ENCODE measurements at places on chromosomes 11 and 22.

GRCh38 chr22:38490915-38491314 is 15.2 kb downstream of the DDX17 start:
- DNase-seq, result no peak

- peak; percentile 92 for DNase-seq
Measured at GRCh38 chr11:43358801-43359421, at the start of gene TTC17. Gene TTC17 (plus strand): TSS chr11:43358920. CDS start chr11:43358955, 35 bp downstream.

DNA sequence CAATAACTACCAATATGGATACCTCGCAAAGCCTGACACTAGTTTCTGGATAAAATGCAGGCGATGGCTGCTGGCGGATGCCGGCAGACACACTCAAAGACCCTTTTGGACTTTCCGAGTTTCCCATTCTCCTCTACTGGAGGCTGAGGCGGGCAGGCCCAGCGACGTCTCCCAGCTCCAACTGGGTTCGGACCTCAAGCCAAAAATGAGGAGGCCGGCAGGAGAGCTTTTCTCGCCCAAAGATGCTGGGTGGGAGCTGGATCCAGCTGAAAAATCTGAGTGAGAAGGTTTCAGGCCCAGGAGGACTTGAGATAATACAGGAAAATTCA is 428 bp upstream of the FEZ1 start:
- DNase-seq, result no peak

DNA sequence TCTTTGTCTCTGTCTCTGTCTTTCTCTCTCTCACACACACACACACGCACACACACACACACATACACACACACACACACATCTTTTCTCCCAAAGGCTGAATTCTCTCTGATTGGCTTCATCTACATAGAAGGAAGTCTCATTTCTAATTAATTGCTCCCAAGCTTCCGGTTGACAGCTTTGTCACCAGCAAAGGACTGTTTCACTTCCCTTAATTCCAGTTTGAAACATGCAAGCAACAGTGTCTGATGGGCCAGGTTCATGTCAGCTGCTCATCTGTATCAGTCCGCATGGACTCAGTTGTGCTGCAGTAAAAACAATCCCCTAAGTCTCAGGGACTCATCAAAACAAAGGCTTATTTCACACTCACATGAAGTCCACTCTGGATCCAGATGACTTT is 16.2 kb upstream of the PVALB start:
- no peak for DNase-seq

GRCh38 chr11:3217818-3218482 is 663 bp downstream of the MRGPRG start:
- DNase-seq, result no peak

DNA sequence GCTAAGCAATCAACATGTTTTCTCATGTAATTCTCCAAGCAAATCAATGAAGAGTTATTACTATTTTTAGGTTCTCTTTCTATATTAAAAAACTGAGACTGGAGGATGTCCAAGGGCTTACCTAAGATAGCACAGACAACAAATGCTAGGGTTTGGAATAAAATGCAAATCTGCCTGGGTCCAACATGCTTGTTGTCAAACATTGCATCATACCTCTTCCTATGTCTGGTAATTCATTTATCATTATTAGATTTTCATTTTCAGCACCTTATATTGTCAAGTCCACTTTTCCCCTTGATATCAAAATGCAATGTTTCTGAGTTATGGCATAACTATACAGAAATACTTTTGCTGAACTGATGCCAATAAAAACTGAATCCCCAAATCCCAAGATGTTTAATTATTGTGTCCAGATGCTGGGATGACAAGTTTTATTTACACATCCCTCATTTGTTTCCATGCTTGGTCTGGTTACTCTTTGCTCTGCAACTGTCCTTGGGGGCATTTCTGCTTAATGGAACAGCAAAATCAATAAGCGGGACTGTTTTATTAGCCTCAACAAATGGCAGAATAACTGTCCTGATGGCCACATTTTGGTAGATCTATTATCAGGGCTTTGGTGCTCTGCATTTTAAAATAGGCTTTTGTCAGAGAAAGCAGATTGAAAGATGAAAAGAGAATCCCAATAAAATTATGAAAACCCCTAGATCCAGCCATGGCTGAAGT is 86.0 kb downstream of the C11orf87 start:
- no peak for DNase-seq

DNA sequence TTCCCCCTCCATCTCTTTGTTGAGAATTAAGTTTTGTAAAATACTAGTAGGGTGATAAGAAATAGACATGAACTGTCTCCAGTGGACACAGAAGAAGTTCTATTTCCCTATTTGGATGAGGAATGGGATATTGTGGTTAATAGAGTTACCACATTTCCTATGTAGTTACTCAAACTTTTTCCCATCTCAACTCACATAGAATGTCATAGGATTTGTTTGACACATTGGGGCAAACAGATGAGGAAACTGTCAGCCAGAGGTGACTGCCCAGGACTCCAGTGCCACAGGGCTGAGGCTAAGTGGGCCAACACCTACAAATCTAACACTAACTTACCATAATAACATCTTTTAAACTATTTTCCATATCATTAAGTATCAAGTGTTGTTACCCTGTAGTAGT is 58.3 kb downstream of the CCDC83 start:
- DNase-seq, result no peak

- no peak for DNase-seq
Measured at GRCh38 chr11:128981254-128981653, 38.6 kb upstream of the TP53AIP1 start.

DNA sequence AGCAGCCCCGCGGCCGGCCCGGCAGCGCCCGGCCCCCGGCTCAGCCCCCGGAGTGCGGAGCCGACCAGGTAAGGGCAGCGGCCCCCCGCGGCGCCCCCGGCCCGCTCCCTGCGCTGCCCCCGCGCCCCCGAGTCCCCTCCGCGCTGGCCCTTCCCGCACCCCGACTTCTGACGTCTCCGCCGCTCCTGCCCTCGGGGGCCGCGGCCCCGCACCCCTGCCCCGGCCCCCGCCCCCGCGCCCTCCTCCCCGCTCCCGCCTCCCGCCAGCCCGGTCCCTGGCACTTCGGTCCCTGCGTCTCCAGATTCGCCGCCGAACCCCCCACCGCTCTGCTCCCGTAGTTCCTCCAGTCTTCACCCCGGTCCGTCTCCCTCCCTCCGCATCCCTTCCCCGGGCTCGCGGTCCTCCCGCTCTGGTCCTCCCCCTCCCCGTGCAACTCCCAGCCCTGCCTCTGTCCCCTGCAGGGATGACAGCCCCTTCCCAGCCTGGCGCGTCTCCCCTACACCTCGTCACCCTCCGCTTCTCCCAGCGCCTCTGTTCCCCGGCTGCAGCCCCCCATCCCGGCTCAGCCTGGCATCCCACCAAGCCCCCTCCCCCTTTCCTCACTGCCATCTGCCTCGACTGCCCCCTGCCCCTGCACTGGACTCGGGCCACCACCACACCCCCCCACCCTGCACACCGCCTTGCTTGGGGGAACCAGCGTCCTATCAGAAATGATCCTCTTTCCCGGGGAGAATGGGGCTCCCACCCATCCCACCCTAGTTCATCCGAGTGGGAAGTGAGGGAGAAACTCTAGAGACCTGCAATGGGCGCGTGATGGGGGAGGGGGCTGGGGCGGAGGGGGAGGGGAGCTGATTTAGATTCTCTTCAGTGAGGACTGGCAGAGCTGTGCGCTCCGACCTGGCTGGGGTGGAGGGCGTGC is 531 bp downstream of the GRIK4 start:
- DNase-seq, result peak; percentile 58

DNA sequence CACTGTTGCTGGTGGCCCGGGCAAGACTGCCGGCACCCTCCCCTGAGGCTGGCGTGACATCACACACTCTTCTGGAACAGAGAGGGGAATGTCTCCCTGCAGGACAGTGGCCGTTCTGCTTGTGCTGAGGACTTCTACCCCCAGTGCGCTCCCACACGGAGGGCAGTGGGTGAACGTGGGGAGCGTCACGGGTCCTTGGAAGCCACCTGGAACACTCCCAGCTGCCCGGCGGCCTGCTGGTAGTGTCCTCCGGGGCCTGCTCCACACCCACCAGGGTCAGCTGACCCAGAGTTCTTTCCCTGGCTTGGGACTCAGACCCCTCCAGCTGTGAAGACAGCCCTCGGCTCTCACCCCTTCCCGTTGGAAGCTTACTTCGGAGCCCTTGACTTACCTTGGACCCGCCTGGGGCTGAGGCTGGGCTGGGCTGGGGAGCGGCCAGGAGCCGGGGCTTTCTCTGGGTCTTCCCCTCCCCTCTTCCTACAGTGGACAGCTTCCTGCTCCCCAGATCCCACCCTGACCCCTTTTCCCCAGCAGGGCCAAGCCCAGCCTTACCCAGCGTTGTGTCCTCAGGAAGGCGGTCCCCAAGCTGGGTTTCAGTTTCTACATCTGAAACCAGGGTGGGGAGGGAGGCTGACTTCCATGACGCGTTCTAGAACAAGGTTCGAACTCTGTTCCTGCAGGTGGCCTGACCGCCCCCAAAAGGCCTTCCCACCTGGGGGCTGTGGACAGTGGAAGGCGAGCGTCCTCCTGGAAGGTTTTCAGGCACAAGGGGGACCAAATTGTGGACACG is 14.8 kb upstream of the GAL start:
- DNase-seq, result no peak

- DNase-seq, result no peak
Measured at GRCh38 chr22:33758961-33759360, 161.3 kb downstream of the LARGE1 start.

GRCh38 chr22:49587987-49588386 is 239.7 kb downstream of the BRD1 start:
- no peak for DNase-seq

DNA sequence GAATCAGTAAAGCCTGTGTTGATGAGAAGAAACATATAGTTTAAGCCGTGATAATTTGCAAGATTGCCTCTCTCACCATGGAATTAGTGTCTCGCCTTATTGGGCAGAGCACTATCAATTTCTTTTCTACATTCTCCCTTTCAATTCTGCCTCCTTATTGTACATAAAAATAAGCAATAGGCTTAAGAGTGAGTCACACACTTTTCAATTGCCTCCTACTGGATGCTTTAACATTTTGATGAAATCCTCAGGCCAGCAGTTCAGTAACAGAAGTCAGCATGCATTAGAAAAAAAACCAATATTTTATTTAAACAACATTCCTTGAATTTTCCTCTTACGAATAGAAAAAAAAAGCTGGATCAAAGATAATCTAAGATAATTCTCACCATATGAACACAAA is 33.8 kb upstream of the VWA5A start:
- DNase-seq, result no peak

DNA sequence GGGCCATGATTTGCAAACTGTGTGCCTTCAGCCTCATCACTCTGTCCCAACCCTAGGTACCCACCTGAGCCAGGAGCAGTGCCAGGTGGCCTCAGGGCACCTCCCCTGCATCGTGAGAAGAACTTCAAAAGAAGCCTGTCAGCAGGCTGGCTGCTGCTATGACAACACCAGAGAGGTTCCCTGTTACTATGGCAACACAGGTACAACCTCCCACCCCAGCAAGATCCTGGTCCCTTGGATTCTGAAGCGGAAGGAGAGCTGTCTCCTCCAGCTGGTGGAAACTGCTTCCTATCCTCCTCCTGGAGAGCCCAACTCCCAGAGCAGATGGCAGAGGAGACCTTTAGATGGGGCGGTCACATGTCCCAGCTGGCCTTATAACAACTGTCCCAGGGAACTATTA is 2.9 kb downstream of the ZP1 start:
- no peak for DNase-seq

DNA sequence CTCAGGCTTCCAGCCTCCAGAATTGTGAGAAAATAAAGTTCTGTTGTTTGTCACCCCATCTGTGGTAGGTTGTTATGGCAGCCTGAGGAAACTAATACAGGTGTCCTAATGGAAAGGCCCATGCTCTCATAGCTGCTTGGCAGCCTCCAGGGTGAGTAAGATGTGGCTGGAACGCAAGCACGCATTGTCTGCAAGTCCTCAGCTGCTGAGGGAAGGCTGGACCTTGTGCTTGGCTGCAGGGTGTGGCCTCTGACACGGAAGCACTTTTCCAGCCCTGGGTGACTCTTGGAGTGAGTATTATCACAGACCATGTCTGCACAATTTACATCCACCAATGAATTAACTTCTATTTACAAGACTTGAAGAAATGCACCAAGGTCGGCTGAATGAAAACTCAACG is 44.4 kb upstream of the BARX2 start:
- no peak for DNase-seq

Measured in NCI-H526 treated with DMSO at 0.1 percent for 48 hours (cell line).